ENCODE measurements at places on chromosomes 11 and 22.

- no peak for DNase-seq
Measured at GRCh38 chr11:62491571-62492329, 54.9 kb downstream of the AHNAK start.

GRCh38 chr11:110392056-110392455 is 37.7 kb upstream of the FDX1 start:
- DNase-seq, result no peak

DNA sequence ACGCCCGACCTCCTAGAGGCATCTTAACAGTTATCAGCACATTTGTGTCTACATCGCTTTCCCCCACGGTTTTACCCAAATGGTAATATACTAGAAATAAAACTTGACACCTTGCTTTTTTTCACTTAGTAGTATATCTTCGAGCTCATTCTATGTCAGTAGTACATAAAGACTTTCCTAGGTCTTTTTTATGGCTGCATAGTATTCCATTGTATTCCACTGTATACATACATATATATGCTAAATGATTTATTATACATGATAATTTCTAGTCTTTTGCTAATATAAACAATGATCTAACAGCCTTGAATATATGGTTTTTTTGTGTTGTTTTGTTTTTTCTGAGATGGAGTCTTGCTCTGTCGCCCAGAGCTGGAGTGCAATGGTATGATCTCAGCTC is 34.8 kb upstream of the DLAT start:
- DNase-seq, result no peak

DNA sequence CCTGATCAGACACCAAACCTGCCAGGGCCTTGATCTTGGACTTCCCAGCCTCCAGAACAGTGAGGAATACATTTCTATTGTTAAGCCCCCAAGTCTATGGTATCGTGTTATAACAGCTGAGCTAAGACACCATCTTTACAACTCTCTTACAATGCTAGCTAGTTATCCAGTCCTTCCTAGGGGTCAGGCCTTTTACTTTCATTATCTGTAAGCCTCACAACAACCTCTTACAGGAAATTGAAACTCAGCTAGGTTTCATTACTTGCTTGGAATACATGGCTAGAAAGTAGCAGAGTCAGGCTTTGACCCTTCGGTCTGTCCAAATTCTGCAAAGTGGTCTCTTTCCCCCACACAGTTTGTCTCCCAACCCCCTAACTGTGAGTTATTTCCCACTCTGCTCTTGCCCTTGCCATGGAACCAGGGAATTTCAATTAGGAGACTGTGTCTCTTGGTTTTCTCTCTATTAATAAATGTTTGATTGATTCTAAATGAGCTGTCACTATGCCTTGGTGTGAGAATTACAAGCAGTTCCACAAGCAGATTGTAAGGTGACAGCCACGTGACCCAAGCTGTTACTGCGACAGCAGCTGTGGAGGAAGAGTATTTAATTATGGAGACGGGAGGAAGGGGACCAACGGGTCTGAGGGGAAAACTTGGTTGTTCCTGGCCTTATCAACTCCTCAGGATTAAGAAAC is 38.4 kb upstream of the CLMP start:
- no peak for DNase-seq

DNA sequence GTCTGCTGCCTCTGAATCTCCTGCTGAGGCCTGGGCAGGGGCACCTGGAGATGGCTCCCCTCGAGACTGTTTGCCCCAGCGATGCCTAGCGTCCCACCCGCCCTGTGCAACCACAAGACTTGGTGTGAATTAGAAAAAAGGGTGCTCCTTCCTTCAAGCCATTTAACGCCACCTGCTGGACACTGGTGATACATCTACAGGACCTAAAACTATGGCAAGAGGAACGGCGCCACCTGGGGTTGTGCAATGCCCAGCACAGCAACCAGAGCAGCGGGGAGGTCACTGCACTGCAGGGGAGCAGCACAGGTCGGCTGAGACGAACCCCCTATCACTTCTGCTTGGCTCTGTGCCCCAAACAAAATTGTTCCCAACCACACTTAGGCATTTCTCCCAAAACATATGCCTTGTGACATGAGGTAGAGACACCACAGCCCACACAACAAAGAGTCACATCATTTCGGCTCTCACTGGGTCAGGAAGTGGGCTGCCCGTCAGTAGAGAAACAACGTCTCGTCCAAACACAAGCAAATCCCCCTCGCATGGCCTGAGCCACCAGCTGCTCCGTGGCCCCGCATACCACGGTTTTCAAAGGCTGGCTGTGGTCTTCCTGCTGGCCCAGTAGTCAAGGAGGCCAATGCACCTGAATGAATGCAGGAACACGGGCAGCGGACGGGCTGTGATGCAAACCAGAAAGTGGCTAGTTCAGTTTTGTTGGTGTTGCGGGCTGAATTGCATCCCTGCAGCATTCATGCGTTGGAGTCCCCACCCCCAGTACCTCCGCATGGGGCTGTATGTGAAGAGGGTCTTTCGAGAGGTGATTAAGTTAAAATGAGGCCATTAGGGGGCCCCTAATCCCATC is 171.9 kb downstream of the SHANK2 start:
- DNase-seq, result no peak

GRCh38 chr11:12993626-12994025 is 15.5 kb upstream of the RASSF10 start:
- no peak for DNase-seq

DNA sequence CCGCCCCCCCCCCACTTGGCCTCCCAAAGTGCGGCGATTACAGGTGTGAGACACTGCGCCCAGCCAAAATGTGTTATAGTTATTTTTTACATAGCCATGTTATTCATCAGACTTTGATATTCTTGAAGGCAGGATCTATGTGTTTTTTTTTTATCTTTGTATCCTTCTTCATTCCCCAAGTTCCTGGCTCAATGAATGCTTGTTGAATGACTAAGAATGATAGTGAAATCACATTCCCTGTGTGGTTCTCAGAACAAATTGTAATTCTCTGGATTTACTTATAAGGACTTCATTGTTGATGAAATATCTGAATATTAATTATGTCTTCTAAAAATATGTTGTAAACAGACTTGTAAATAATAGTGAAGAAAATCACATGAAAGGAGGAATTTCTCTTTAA is 33.5 kb downstream of the MMP7 start:
- DNase-seq, result no peak

DNA sequence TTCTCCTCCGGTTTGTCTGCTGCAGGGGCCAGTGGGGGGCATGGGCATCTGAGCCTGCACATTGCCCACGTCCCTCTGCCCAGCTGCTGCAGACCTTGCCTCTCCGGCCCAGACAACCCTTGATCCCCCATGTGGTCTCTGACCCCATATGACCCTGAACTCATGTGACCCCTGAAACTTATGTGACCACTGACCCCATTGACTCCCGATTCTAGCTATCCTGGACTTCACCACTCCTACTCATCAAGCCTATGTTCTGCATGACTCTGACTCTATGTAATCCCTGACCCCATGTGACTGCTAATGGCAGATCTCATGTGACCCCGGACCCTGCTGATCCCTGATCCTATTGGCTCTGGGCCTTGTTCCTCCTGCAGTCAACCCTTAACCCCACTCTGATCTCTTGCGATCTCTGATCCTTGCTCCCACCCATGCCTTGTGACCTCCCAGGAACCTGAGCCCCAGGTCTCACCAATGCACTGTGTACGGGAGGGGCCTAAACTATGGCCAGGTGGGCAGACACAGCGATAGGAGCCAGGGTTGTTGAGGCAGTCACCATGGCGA is 5.7 kb downstream of the LTBP3 start:
- no peak for DNase-seq

Data from posterior vena cava (tissue), 2 donors.